ENCODE measurements at places on chromosomes 2 and 18. TPM values are rescaled to one million over a fixed set of nuclear protein-coding genes. Genes with fewer than 3 reads are reported as not detected.

GRCh38 chr18:26702086-26702485 is 153.7 kb upstream of the KCTD1 start:
- H3K27ac ChIP-seq: no peak overlapping the region
- no peak overlapping the region for H3K4me3 ChIP-seq
- H3K27me3 ChIP-seq: no peaks in the 10 kb centered on the region
- DNase-seq: no peak

- no peak overlapping the region for H3K27ac ChIP-seq
- H3K4me3 ChIP-seq: no peak overlapping the region
- peak; percentile 51 for DNase-seq
Observed at GRCh38 chr2:85401464-85401805, 8.7 kb downstream of the CAPG start.

DNA sequence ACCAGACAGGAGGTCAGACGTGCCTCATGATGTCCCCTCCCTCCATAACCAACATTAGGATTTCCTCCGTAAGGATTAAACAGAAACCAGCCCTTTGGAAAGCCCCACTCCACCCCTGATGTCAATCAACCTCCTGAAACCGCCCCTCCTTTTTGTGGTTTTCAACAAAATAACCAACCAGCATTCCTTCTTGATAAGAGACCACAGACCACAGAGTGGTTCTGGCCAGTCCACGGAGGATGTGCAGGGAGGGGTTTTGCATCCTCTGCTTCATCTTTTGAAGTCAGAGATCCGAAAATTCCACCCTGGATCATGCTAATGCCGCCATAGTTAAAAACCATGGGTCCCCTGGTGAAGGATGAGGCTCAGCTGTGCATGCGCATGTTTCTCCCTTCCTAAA is 180.0 kb upstream of the CCDC150 start:
- no peaks in the 10 kb centered on the region for H3K27me3 ChIP-seq
- no peak overlapping the region for H3K27ac ChIP-seq
- DNase-seq: no peak
- no peaks in the 10 kb centered on the region for H3K4me1 ChIP-seq
- H3K4me3 ChIP-seq: no peak overlapping the region

The TMEM163 gene
- 64.1 TPM for total RNA-seq

The DHRS9 gene
- 24.2 TPM for total RNA-seq

DNA sequence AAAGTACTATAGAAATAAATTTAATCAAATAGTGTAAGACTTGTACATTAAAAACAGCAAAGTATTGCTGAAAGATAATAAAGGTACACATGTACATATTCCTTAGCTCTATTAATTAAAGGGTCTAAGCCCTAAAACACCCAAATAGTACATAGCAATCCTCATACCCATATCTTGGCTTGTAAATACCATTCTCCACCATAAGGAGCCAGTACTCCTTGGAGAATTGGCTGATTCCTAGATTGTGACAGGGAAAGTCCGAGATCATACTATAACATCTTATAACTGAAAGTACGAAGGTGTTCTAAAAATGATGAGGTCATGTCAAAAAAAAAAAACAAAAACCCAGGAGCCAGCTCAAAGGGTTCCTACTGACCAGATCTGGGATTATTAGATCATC is 614.6 kb downstream of the SUCLG1 start:
- H3K27me3 ChIP-seq: no peaks in the 10 kb centered on the region
- no peaks in the 10 kb centered on the region for H3K36me3 ChIP-seq
- H3K27ac ChIP-seq: no peak overlapping the region
- no peak for DNase-seq
- H3K4me1 ChIP-seq: no peaks in the 10 kb centered on the region
- no peak overlapping the region for H3K4me3 ChIP-seq

The MAB21L4 gene
- 117 TPM for total RNA-seq

The TCF4 gene
- total RNA-seq: 94.4 TPM

DNA sequence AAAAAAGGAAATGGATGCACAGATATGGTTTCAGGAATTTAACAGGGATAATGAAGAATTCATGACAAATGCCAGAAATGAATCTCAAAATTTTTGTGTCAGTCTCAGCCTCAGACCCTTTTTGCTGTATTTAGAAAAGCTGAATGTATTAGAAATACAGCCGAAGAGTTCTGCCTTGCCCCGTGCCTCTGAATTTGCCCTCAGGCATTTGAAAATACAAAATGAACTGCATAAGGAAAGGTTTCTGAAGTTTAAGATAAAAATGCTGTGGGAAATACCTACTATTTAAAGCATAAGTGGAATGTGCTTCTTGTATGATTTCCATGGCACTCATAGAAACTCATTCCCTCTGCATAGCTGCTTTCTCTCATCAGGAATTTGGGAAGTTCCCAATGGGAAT is 1580.6 kb downstream of the DPP10 start:
- no peaks in the 10 kb centered on the region for H3K27me3 ChIP-seq
- H3K4me3 ChIP-seq: no peak overlapping the region
- H3K4me1 ChIP-seq: no peaks in the 10 kb centered on the region
- no peak for DNase-seq
- no peaks in the 10 kb centered on the region for H3K36me3 ChIP-seq

The YIPF4 gene
- 16.8 TPM for total RNA-seq

- H3K27ac ChIP-seq: no peak overlapping the region
- H3K4me3 ChIP-seq: no peak overlapping the region
- H3K36me3 ChIP-seq: no peaks in the 10 kb centered on the region
- no peaks in the 10 kb centered on the region for H3K27me3 ChIP-seq
- no peak for DNase-seq
Observed at GRCh38 chr2:204860274-204860673, 315.0 kb downstream of the PARD3B start.

GRCh38 chr18:3120356-3120755 is 99.4 kb downstream of the MYOM1 start:
- no peaks in the 10 kb centered on the region for H3K36me3 ChIP-seq
- no peak overlapping the region for H3K4me3 ChIP-seq
- H3K4me1 ChIP-seq: no peaks in the 10 kb centered on the region
- H3K27ac ChIP-seq: peak overlapping the region; percentile 13
- no peaks in the 10 kb centered on the region for H3K27me3 ChIP-seq

The LRP1B gene
- total RNA-seq: under 0.01 TPM

- no peaks in the 10 kb centered on the region for H3K36me3 ChIP-seq
- no peak overlapping the region for H3K27ac ChIP-seq
- no peaks in the 10 kb centered on the region for H3K27me3 ChIP-seq
- no peak for DNase-seq
Observed at GRCh38 chr18:25503567-25504081, 151.7 kb upstream of the ZNF521 start.

- no peaks in the 10 kb centered on the region for H3K27me3 ChIP-seq
- no peak overlapping the region for H3K27ac ChIP-seq
- H3K36me3 ChIP-seq: no peaks in the 10 kb centered on the region
- no peak for DNase-seq
Observed at GRCh38 chr2:213108308-213108707, 43.1 kb downstream of the IKZF2 start.

The ELOA2 gene
- not detected for total RNA-seq

GRCh38 chr18:37872562-37872961 is 307.0 kb upstream of the CELF4 start:
- DNase-seq: no peak
- H3K36me3 ChIP-seq: no peaks in the 10 kb centered on the region
- no peak overlapping the region for H3K27ac ChIP-seq
- no peaks in the 10 kb centered on the region for H3K27me3 ChIP-seq
- no peak overlapping the region for H3K4me3 ChIP-seq

The ANTXR1 gene
- 29.1 TPM for total RNA-seq

GRCh38 chr2:74645344-74645743 is 2.8 kb downstream of the M1AP start:
- H3K4me3 ChIP-seq: no peak overlapping the region
- no peaks in the 10 kb centered on the region for H3K36me3 ChIP-seq
- peaks cover 5% of the 10 kb centered on the region for H3K27me3 ChIP-seq
- DNase-seq: no peak
- H3K27ac ChIP-seq: no peak overlapping the region

The THAP4 gene
- total RNA-seq: 36.6 TPM

GRCh38 chr2:72138921-72139381 is 8.7 kb downstream of the CYP26B1 start:
- no peak overlapping the region for H3K4me3 ChIP-seq
- peak; percentile 65 for DNase-seq
- H3K27ac ChIP-seq: no peak overlapping the region
- no peaks in the 10 kb centered on the region for H3K27me3 ChIP-seq
- H3K4me1 ChIP-seq: peaks cover 17% of the 10 kb centered on the region
- H3K36me3 ChIP-seq: no peaks in the 10 kb centered on the region

- no peaks in the 10 kb centered on the region for H3K27me3 ChIP-seq
- H3K27ac ChIP-seq: no peak overlapping the region
- DNase-seq: no peak
- H3K4me3 ChIP-seq: no peak overlapping the region
Observed at GRCh38 chr18:21897811-21898210, 157.2 kb downstream of the MIB1 start.

DNA sequence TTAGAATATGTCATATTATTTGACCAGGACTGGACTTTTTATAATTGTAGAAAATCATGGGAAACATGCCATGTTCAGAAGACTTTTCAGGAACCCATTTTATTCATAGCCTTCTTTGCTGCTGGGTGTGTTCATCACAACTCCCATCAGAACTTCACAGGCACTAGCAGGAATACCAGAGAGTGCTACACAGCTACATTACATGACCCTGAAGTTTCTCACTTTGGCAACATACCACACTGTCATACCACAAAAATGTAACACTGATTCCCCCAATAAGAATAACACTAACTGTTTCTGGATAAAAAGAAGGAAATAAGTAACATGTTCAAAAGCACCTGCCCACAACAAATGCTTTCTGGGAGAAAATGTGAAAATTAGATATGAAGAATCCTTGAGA is 405.4 kb downstream of the CDH2 start:
- no peak for DNase-seq
- H3K4me1 ChIP-seq: no peaks in the 10 kb centered on the region
- no peak overlapping the region for H3K27ac ChIP-seq
- H3K27me3 ChIP-seq: no peaks in the 10 kb centered on the region

DNA sequence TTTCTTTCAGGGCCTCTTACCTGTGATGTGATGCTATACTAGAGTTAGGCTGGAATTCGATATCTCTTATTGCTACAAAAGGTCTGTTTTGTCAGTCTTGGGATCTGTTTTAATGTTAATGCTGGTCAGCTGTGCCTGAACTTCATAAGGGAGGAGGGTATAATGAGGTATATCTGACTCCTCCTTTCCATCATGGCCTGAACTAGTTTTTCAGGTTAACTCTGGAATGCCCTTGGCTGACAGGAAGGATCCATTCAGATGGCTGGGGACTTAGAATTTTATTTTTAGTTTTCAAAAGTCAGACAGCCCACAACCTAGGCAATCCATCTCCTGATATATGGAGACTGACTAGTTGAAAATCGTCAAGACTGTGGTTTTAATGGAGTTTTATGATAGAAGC is 35.9 kb upstream of the TBC1D8 start:
- no peak for DNase-seq
- H3K4me3 ChIP-seq: no peak overlapping the region
- no peaks in the 10 kb centered on the region for H3K36me3 ChIP-seq
- no peaks in the 10 kb centered on the region for H3K27me3 ChIP-seq
- no peak overlapping the region for H3K27ac ChIP-seq

- H3K4me1 ChIP-seq: peaks cover 11% of the 10 kb centered on the region
- H3K36me3 ChIP-seq: no peaks in the 10 kb centered on the region
- H3K4me3 ChIP-seq: no peak overlapping the region
- peak overlapping the region; percentile 73 for H3K27ac ChIP-seq
Observed at GRCh38 chr18:615092-615521, 18.3 kb downstream of the CLUL1 start.

DNA sequence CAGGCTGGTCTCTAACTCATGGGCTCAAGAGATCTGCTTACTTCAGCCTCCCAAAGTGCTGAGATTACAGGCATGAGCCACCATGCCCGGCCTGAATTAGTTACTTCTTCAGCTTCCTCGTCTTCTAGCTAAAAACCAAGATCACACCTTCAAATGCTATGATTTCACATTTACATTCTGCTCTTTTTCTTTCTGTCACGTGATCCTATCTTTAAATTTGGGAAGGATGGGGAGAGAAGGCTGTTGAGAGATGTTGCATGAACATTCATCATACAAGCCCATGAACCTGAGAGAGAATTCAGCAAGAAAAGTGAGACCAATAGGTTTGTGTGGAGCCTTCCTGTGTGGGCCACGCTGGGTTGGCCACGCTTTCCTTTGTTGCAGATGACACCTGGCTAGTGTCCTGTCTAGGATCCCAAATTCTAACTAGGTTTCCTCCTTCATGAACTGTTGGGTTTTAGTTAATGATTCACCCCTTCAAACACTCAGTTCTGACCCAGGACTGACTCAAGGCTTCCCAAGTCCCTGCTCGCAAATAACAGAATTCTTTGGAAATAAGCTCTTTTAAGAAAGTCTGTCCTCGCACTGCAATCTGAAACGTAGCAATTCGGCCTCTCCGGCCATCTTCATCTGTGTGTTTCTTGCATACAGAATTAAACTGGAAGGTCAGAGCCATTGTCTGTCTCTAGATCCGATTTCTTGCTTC is 57.3 kb upstream of the CREB1 start:
- H3K36me3 ChIP-seq: no peaks in the 10 kb centered on the region
- peak overlapping the region; percentile 69 for H3K27ac ChIP-seq
- H3K27me3 ChIP-seq: no peaks in the 10 kb centered on the region

The C2orf68 gene
- total RNA-seq: 34.3 TPM

- peak overlapping the region; percentile 73 for H3K27ac ChIP-seq
- no peaks in the 10 kb centered on the region for H3K27me3 ChIP-seq
- peaks cover 54% of the 10 kb centered on the region for H3K4me1 ChIP-seq
- no peaks in the 10 kb centered on the region for H3K36me3 ChIP-seq
Observed at GRCh38 chr18:22191923-22192322, 22.5 kb downstream of the GATA6 start.

- peaks cover 24% of the 10 kb centered on the region for H3K4me1 ChIP-seq
- no peak overlapping the region for H3K27ac ChIP-seq
- no peak for DNase-seq
- H3K36me3 ChIP-seq: no peaks in the 10 kb centered on the region
Observed at GRCh38 chr2:240615820-240616547, 9.3 kb upstream of the GPR35 start.

DNA sequence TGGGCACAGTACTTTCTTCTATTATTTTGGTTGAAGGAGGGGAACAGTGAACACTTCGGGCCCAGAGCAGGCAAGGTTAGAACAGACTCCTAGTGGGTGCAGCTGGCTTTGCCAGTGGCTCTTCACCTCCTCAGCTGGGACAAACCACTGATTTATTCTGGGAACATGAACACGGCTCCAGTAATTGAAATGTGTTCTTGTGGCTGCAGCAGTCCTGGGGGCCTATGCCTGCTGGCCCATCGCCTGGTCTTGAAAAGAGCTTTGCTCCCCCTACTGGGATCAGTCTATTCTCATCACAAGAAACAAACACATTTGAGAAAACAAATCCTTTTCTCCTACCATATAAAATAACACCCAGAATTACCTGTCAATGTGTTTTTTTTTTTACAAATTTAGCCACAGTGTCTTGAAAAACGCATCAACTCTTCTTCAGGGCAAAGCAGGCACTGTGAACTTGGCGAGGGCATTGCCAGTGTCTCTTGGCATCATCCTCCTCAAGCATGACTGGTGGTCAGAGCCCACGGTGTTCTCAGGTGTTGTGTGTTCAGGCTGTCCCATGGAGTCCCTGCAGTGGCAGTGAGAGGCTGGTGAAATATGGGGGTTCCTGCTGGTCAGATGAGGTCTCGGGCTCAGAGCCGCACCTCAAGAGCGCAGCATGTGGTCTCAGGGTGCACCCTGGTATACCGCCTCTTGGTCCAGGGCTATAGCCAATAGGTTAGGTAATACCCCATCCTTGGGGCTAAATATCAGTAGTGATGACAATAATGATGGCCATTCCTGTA is 51.3 kb downstream of the RNF144A start:
- H3K36me3 ChIP-seq: no peaks in the 10 kb centered on the region
- H3K4me3 ChIP-seq: no peak overlapping the region
- H3K27me3 ChIP-seq: no peaks in the 10 kb centered on the region
- H3K4me1 ChIP-seq: no peaks in the 10 kb centered on the region
- no peak for DNase-seq
- H3K27ac ChIP-seq: no peak overlapping the region

The LIMS1 gene
- total RNA-seq: 58.8 TPM

Measured in upper lobe of left lung (tissue), 6 donors.